ENCODE measurements at places on chromosomes 4 and X. TPM values are rescaled to one million over a fixed set of nuclear protein-coding genes. Genes with fewer than 3 reads are reported as not detected.

The GK2 gene
- not detected for total RNA-seq

The PAK3 gene
- 1.4 TPM for total RNA-seq

The LPAR4 gene
- total RNA-seq, result 1.6 TPM

The EXOC1L gene
- not detected for total RNA-seq

The HDX gene
- total RNA-seq, result 0.94 TPM

The ARL9 gene
- total RNA-seq, result 0.19 TPM

The ZFYVE28 gene
- total RNA-seq, result 2.8 TPM

The PHKA1 gene
- total RNA-seq, result 2.1 TPM

The CASP3 gene
- total RNA-seq, result 73.7 TPM

The CSAG2 gene
- not detected for total RNA-seq

The SPRY1 gene
- total RNA-seq, result 14.0 TPM

The UCP1 gene
- not detected for total RNA-seq

The TMPRSS11E gene
- 0.71 TPM for total RNA-seq

The BMP2K gene
- 36.5 TPM for total RNA-seq

The LEF1 gene
- total RNA-seq, result 655 TPM

The CAPN6 gene
- 5.1 TPM for total RNA-seq

The DAPP1 gene
- 24.4 TPM for total RNA-seq

The CFAP47 gene
- total RNA-seq, result 0.05 TPM

The SEL1L3 gene
- total RNA-seq, result 6.8 TPM

The PLA2G12A gene
- 8.2 TPM for total RNA-seq

The NWD2 gene
- total RNA-seq, result under 0.01 TPM

The CWH43 gene
- 0.09 TPM for total RNA-seq

The MMRN1 gene
- total RNA-seq, result 5.3 TPM

The SLC9B1 gene
- 4.3 TPM for total RNA-seq

The SPANXN4 gene
- not detected for total RNA-seq

The SMR3B gene
- total RNA-seq, result not detected

The ADGRA3 gene
- 11.2 TPM for total RNA-seq

The SMPX gene
- total RNA-seq, result 0.99 TPM

The IBSP gene
- total RNA-seq, result 0.33 TPM

The STOX2 gene
- 5.3 TPM for total RNA-seq

The DTHD1 gene
- total RNA-seq, result 0.09 TPM

The CXorf38 gene
- total RNA-seq, result 14.9 TPM
